ENCODE measurements at places on chromosomes 1 and 21.

GRCh38 chr1:181206513-181206912 lies 118.0 kb downstream of the IER5 start:
- no peak for DNase-seq

GRCh38 chr1:18124977-18125376 lies 17.4 kb downstream of the IGSF21 start:
- DNase-seq = no peak

DNA sequence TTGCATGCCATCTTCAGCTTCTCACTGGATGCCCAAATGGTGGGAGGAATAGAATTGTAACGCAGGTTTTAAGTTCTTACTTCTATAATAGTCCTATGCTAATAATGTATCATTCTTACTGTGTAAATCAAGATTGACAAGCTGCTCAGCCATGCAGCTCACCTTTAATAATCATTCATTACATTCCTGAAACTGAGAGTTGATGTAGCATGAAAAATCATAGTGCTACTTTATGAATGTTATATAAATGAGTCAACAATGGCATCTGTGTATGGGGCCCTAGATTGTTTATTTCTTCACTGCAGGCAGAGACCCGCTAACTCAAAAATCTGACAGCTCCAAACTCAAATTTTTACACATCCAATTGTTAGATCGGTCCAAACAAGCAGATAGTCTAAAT lies 34.4 kb downstream of the FH start:
- DNase-seq = no peak

DNA sequence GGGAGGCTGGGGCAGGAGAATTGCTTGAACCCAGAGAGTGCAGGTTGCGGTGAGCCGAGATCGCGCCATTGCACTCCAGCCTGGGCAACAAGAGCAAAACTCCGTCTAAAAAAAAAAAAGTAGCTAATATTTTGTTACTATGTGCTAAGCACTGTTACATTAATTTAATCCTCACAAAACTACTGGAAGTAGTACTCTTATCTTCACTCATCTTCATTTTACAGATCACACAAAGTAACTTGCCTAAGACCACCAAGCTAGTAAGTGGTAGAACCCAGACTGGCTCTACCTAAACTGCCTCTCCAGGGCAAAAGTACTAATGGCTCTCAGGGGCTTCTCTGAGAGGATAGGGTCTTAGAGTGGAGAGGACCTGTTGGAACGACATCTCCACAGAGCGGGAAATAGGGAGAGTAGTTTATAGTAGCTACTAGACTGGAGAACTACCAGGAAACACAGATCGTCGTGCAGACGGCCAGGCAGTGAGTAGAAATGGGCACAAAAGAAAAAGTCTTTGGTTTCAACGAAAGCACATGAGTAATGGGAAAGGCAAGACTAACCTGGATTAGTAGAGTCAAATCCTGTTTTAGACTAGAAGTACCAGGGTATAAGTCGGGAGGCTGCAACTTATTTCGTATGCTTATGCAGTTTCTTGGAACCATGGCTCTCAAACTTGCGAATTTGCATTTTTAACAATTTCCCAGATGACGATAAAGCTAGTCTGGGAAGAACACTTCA lies 1.4 kb downstream of the CLCC1 start:
- DNase-seq = no peak

GRCh38 chr1:93587354-93587753 lies 94.3 kb downstream of the BCAR3 start:
- no peak for DNase-seq

All from glutamatergic neuron (in vitro differentiated cells).